Activated CD4-positive, alpha-beta T cell treated with anti-CD3 and anti-CD28 coated beads for 24 hours (primary cell): ENCODE measurements at places on chromosomes 1 and 21.

DNA sequence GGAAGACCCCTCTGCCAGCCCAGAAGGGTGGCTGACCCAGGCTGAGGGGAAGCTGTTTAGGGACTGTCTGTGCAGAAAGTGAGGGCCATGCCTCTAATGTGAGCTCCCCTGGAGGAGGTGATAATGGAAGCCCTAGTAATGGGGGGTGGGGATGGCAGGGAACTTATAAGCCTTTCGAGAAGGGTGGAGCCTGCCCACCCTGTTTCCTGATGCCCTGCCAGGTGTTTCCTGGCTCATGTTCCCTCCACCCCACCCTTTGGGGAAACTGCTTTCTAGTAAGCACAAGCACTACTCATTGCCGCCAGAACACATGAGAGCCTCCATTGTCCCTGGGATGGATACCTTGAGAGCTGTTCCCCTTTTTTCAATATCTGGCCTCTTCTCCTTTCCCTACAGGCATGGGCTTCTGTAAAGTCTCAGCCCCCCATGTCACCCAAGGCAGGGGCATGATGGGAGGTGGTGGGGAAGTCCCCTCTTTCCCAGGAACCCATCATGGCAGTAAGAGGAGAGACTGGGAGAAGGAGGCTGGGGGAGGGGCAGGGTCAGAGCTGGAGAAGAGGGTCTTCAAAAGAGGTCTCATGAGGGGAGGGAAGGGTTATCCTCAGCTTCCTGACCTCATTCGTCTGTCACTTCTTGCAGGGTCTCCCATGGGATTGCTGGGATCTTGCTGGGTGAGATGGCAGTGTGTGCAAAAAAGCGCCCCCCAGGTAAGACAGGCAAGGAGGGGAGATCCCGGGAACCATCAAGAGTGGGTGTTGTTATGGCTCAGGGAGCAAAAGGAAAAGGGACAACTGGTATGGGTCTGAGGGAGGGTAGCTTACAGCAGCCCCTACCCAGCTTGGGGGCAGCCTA is 2.4 kb downstream of the ATP8B2 start:
- DNase-seq = no peak

DNA sequence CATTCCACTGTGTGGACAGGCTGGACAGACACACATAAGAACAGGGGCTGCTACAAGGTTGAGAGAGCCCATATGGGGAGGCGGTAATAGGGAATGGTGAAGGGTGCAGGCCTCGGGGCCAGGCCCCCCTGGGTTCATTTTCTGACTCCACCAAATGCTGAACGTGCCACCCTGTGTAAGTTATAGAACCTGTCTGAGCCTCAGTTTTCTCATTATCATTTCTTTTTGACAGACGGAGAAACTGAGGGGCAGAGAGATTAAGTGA is 569.5 kb downstream of the PTPRU start:
- DNase-seq = no peak

GRCh38 chr1:175499595-175500382 is 243.6 kb downstream of the TNR start:
- DNase-seq = no peak

GRCh38 chr1:31673433-31673832 is 28.8 kb upstream of the PEF1 start:
- DNase-seq = no peak

DNA sequence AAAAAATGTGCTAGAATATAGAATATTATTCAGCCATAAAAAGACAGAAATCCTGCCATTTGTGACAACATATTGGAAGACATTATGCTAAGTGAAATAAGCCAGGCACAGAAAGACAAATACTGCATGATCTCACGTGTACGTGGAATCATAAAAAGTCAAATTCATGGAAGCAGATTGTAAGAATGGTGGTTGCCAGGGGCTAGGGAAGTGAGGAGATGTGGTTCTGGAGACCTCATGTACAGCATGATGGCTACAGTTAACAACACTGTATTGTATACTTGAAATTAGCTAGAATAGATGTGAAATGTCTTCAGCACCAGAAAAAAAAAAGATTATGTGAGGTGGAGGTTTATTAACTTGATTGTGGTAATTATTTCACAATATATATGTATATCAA is 166.4 kb downstream of the ZZZ3 start:
- no peak for DNase-seq

DNA sequence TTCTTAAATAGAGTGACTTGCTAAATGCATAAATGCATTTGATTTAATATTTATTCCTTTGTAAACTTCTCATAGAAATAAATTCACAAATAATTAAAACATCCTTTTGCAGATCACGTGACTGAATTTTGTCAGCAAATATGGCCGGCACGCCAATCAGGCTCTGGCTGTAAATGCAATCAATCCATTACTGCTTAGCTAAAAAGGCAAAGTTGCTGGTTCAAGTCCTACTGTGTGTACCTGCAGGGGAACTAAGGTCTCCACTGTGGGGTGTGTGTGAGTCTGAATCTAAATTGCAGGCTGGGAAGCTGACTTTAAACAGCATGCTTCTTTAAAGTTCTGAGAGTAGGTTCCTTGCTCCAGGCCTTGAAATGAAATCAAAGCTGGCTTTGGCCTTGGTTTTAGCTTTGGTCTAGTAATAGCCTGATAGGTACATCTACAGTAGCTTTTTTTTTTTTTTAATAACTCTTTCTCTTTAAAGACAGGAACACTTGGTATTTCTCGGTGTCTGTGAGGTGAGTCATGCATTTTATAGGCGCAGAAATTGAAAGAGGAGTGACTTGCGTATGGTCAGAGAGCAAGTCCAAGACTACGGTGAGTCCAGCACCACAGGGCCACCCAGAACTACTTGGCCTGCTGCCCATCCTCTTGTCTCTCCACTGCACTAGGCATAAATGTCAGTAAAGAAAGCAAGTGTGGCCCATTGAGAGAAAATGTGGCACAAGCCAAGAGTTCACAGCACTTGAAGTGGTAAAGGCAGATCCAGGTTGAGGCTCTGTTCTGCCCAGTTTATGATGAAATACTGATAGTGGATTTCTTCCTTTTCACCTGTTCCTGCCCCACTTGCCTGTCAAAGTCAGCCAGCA is 36.2 kb upstream of the LYST start:
- no peak for DNase-seq

DNA sequence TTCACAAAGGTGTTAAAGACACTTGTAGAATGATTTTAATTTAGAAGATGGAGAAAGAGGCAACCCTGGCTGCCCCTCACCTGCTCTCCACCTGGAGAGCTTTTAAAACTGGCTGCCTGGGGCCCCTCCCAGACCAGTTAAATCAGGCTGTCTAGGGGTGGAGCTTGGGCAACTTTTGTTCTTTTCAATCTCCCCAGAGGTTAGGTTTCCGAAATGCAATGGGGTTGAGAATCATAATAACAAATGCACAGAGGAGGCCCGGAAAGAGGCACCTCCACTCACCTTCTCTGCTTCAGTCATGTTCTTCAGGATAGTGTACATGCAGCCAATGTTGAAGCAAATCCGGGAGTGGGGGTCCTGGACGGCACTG is 400 bp downstream of the NCF2 start:
- DNase-seq = no peak
